ENCODE measurements at places on chromosomes 7 and 10. TPM values are rescaled to one million over a fixed set of nuclear protein-coding genes. Genes with fewer than 3 reads are reported as not detected.

Gene MRC1
- under 0.01 TPM for total RNA-seq

- DNase-seq: peak; percentile 27
Measured at GRCh38 chr7:41503438-41503837, 199.5 kb downstream of the INHBA start.

- DNase-seq: no peak
Measured at GRCh38 chr10:90470966-90471365, 386.9 kb downstream of the HTR7 start.

Gene SH2B2
- total RNA-seq: 1.5 TPM

Gene DPP6
- not detected for total RNA-seq

Gene NEURL1
- 1.1 TPM for total RNA-seq
